GF-D8 (cell line): ENCODE measurements at places on chromosomes 3 and 15.

GRCh38 chr3:107124885-107125284, 252.4 kb upstream of the CCDC54 start:
- no peak for DNase-seq

- no peak for DNase-seq
Observed at GRCh38 chr3:161177991-161178390, 43.1 kb upstream of the NMD3 start.

GRCh38 chr3:38471260-38471857, 17.7 kb downstream of the ACVR2B start:
- no peak for DNase-seq

GRCh38 chr3:127425505-127426443, 137.9 kb upstream of the PRR20G start:
- no peak for DNase-seq

GRCh38 chr3:127426444-127427153, 138.8 kb upstream of the PRR20G start:
- no peak for DNase-seq

- DNase-seq, result no peak
Observed at GRCh38 chr15:45386974-45387373, 8.6 kb upstream of the GATM start.

DNA sequence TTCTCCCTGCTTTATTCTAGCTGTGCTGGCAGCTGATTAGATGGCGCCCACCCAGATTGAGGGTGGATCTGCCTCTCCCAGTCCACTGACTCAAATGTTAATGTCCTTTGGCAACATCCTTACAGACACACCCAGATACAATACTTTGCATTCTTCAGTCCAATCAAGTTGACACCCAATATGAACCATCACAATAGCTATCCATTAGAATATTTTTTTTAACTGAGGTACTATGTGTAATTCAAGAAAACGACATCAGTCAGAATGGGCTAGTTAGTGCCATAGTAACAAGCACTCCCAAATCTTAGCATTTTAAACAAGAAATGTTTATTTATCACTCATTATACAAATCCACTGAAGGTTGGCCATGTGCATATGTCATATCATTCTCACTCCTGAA, 723.1 kb downstream of the NR2F2 start:
- DNase-seq, result no peak

GRCh38 chr3:82672966-82673365, 911.5 kb upstream of the GBE1 start:
- no peak for DNase-seq

GRCh38 chr3:40096661-40097111, 212.8 kb upstream of the EIF1B start:
- no peak for DNase-seq

GRCh38 chr15:27179789-27180188, 208.8 kb downstream of the GABRG3 start:
- DNase-seq, result no peak

DNA sequence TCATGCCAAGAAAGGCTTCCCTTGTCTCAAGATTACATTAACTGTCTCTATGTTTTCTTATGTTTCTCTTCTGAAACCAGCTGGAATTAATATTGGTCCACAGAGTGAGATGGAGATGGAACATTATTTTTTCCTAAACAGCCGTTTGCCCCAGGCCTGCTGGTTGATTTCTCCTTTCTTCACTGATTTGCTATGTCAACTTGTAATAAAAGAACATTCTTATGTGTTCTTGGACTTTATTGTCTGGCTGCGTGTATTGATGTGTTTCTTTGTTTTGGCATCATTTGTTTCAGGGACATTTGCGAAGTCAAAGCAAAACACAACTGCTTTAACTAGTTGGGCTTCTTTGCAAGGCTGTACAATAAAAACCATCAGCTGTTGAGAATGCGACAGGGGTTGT, 168.5 kb downstream of the FAM43A start:
- no peak for DNase-seq

GRCh38 chr3:40490916-40491315, 14.0 kb downstream of the ZNF619 start:
- no peak for DNase-seq

GRCh38 chr15:93124126-93124525, 35.1 kb upstream of the RGMA start:
- no peak for DNase-seq

DNA sequence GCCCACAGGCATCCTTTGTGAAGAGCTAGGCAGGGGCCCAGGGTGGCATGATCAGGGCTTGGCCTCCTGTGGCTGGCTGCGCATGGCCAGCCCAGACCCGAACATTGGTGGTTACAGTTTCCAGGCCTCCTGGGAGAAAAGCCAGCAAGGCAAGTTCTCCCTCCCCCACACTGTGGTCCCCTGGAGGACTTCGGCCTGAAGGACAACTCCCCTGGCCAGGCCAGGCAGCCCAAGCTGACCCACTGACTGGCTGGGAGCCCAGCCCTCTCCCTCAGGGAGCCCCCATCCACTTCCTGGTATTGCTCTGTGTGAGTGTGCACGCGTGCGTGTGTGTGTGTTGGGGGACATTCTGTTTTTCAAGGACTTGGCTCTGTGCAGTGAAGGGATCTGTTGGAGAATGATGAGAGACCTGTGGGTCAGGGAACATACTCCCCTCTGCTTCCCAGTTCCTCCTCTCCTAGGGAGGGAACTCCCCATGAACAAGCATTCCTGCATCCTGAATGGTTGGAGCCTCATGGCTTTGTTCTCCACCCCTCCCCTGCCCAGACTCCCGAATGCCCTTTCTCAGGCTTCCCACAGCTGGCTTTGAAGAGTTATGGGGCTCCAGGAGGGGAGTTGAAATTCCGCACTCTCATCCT, 29.5 kb downstream of the CORO2B start:
- DNase-seq, result no peak

DNA sequence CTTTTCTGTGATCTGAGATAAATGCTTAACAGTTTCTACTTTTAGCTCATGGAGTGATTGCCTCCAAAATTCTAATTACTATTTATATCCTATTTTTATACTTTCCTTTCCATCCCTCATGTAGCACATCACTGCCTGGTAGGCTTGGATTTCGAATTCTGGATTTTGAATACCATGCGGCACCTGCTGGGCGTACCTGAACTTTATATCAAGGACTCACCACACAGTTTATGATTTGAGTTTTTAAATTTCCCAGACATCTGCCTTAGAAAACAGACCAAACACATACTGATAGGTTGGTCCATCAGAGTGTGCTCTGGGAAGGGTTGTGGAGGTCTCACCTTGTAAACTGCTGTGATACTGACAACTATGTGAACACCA, 6.4 kb downstream of the TRAK1 start:
- no peak for DNase-seq
